ENCODE measurements at places on chromosomes 6 and 20. TPM values are rescaled to one million over a fixed set of nuclear protein-coding genes. Genes with fewer than 3 reads are reported as not detected.

GRCh38 chr20:956330-956951 is 40.3 kb upstream of the ANGPT4 start:
- no peak for DNase-seq

The SYCP2 gene
- 1.2 TPM for total RNA-seq

DNA sequence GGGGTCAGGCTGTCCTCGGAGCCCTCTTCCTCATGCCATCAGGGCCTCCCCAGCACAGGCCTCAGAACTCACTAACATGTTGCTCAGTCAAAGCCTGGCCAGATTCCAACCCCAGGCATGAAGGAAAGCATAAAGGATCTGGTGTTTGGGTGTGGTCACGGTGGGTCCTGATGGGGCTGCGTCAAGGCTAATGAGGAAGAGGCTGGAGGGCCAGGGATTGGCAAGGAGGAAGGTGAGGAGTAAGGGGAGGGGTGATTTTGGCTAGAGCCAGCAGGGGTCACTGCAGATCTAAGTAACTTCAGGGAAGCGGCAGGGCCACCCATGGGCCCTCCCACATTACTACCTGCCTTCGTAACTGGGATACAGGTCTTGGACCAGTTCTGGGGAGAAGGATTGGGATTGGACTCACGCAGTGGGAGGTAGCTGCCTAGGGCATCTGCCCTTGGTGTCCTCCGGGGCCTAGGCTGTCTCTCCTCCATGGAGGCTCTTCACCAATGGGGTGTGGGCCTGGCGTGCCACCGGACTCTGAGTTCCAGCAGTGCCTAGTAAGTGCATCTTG is 36.2 kb upstream of the MRPS18A start:
- DNase-seq = no peak

The SAMD10 gene
- total RNA-seq = 5.8 TPM

DNA sequence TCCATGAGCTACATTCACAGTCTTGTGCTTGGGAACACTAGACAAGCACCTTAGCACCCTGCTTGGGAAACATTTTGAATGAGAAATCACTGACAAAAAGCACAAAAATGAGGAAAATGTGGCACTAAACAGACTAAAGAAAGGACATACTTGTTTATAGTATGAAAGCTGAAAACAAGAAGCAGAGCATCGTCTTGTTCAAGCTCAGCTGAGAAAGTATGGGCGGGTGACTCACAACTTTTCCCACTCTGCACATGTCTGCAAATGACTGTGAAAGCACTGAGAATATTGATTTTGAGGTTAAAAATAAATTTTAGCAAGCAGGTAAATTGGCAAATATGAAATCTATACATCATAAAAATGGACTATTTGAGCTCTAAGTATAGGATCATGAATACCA is 725.3 kb downstream of the COL12A1 start:
- no peak for DNase-seq

The CCHCR1 gene
- 5.5 TPM for total RNA-seq

DNA sequence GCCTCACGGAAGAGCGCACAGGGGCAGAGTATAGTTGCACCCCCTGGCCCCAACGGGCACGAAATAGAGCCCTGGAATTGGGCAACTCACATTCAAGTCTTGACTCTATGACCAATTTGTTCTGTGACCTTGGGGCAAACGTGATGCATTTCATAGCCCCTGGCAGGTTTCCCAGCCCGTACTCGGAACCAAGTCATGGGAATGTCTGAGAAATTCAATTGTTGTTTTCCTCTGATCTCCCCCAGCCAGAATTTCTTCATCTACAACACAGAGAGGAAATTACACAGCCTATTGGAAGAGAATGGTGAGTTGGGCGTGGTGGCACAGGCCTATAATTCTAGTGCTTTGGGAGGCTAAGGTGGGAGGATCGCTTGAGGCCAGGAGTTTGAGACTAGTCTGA is 322.3 kb upstream of the SULF2 start:
- DNase-seq = no peak

The HLA-DOA gene
- total RNA-seq = 24.5 TPM

DNA sequence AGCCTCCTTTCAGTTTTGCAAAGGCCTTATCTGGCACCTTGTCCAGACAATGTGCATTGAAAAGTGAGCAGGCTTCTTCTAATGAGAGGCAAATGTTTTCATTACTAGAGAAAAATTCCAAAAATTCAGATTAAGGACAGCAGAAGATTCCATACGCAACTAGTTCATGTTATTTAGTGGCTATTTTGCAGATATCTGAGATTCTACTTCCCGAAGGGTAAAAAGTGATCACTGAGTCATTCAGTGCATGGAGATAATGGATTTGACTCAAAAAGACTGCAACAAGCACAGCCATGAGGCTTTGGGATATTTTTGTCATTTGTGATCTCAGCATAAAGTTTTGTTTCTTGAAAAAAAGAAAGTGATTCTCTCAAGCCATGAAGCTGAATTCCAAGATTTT is 29.9 kb downstream of the METTL24 start:
- no peak for DNase-seq

The DCDC2 gene
- 7.9 TPM for total RNA-seq

- DNase-seq = no peak
Measured at GRCh38 chr20:55977690-55978459, 27.4 kb downstream of the CBLN4 start.

The RAD21L1 gene
- total RNA-seq = not detected

The SLC26A8 gene
- total RNA-seq = 0.91 TPM

DNA sequence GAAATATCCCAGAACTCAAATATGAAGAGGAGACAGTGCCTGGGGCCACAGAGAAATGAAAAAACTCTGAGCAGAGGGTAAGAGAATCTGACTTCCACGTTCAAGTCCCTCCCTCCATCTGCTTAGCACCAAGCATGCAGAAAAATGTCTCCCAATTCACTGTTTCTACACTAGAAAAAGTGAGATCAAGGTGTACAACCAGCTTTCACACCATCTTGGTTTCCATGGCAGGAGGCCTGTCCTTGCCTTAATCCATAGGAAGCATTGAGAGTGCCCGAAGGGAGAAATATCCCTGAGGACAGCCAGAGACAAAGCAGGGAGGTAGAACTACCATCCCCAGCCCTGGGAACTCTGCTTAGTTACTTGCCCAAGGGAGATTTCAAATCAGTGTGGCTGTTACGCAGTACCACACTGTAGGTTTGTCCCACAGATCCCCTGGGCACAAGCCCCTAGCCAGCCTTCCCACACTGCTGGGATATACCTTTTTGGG is 82.9 kb downstream of the SCML4 start:
- no peak for DNase-seq

The PARD6B gene
- 56.4 TPM for total RNA-seq

The SLA2 gene
- 3.0 TPM for total RNA-seq

DNA sequence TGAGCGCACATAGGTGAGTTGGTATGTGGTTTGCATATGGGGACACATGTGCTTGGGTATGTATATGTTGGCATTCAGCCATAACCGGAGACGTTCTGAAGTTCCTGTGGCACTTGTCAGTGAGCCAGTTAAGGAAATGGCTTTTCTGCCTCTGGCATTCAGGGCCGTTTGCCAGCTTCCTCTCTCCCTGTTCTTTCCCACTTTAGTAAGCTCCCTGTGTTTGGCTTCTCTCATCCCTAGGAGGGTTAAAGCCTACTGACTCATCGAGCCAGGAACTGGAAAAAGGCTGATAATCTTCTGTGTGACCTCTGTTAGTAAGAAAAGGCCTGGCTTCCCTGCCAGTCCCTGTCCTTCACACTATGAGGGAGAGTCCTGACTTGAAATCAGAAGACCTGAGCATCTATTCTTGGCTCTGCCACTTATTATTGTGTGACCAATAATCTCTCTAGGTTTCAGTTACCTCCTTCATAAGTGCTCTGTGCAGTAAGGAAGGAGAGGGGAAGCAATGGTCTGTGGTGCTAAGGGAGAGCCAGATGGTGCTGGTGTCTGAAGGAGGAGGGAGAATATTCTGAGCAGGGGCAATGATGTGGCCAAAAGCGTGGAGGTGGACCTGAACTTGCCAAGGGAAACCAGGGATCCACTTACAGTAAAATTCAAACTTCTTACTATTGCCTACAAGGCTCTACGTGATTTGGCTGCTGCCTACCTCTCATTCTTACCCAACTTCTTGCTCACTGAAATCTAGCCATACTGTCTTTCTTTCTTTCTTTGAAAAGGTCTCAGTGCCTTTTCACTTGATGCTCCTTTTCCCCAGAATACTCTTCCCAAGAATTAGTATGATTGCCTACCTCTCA is 31.4 kb downstream of the ACSS2 start:
- peak; percentile 69 for DNase-seq

DNA sequence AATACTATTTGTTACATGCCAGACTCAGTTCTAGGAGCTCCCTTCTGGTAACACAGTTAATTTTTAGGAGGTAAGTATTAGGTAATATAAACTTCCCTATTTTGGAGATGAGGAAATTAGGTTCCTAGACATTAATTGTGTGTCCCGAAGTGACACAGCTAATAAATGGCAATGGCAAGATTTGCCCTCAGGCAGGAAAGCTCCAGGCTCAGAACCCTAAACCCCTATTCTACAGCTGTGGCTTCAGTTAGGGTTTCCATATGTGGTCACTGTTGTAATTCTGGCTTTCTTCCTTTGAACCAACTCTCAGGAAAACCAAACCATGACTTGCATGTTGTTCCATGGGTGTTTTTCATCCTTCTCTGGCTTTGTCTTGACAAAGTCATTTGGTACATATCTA is 188.2 kb downstream of the PLCB1 start:
- DNase-seq = no peak

DNA sequence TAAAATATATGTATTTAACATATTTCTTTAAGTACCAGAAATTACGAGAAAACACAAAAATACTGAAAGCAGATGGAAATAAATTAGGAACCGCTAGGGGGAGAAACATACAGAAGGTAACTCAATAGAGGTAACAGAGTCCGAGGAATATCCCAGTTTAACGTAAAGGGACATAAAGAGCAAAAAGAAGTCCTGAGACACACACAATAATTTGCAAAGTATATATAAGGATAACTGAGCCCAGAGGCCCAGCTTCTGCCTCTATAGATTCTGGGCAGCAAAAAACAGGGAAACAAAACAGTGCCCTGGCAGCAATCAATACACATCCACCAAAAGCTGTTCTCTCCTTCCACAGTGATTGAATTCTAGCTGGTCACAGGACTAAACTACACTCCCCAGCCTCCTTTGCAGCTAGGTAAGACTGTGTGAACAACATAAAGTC is 15.1 kb downstream of the TBC1D32 start:
- no peak for DNase-seq

The RNF144B gene
- 105 TPM for total RNA-seq

The CAP2 gene
- 0.55 TPM for total RNA-seq

The MOCS1 gene
- total RNA-seq = 15.0 TPM

GRCh38 chr20:57265336-57265996 is 975 bp downstream of the BMP7 start:
- peak; percentile 76 for DNase-seq

GRCh38 chr6:5188646-5189045 is 72.1 kb downstream of the LYRM4 start:
- no peak for DNase-seq

The ULBP3 gene
- total RNA-seq = 6.5 TPM

- no peak for DNase-seq
Measured at GRCh38 chr6:36455486-36456027, 12.8 kb downstream of the KCTD20 start.

DNA sequence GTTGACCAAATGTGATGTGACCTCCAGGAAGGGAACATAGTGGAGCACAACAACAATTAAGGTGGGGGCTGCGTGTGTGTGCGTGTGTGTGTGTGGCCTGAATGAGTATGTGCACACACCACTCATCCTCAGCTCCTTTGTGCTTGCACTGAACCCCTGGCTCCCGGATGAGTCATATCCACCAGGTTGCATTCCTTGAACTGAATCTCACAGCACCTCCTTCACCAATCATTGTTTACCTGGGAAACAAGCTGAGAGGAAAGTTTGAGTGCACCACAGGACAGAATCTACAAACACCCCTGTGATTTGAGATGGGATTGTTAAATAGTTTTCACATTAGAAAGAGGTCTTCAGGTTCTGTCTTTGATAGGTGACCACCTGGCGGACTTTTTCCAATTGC is 33.7 kb upstream of the GPR6 start:
- DNase-seq = no peak

- no peak for DNase-seq
Measured at GRCh38 chr6:69756907-69757306, 39.9 kb downstream of the LMBRD1 start.

GRCh38 chr6:14921878-14922671 is 323.8 kb upstream of the JARID2 start:
- DNase-seq = peak; percentile 72

- DNase-seq = peak; percentile 77
Measured at GRCh38 chr6:21987501-21987957, 309.3 kb downstream of the PRL start.

GRCh38 chr20:36390719-36391415 is 84.7 kb downstream of the DLGAP4 start:
- DNase-seq = no peak

- no peak for DNase-seq
Measured at GRCh38 chr20:40757087-40757486, 68.1 kb upstream of the MAFB start.

The NT5E gene
- total RNA-seq = 7.3 TPM

DNA sequence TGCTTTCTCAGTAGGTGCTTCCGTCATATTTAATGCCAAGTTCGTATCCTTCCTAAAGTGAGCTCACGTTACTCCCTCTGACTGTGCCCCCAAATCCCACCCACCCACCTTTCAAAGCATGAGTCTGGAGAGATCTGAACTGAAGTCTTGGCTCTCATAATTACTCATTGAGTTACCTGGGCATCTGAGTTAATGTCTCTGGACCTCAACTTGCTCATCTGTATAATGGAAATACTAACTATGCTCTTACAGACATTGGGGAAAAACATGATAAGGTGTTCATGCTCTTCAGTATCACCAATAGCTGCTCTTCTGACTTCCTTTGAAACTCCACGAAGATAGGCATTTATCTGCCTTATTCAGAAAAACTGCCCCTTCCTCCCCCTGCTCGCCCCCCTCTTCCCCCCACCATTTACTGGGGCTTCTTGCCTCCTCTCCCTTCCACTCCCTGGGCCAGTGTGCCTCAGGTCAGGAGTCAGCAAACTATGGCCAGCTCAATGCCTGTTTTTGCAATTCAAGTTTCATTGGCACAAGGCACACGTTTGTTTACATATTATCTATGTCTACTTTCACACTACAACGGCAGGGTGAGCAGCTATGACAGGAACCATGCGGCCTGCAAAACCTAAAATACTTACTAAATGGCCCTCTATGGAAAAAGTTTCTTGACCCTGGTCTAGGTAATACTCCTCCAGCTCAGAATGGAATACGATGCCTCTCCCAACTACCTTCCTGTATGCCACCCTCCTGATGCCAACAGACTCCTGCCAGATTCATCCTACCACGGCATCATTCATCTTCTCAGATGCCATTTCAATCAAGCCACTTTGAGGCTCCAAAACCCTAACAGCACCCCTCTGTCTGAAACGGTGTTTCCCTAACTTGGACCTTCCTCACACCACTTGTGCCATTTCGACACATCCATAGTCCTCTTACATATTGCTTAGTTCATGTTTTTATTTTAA is 138.7 kb downstream of the ZMYND8 start:
- no peak for DNase-seq
